ENCODE measurements at places on chromosomes 13 and 19. TPM values are rescaled to one million over a fixed set of nuclear protein-coding genes. Genes with fewer than 3 reads are reported as not detected.

GRCh38 chr13:94880463-94880862, 168.1 kb upstream of the SOX21 start:
- DNase-seq: no peak

DNA sequence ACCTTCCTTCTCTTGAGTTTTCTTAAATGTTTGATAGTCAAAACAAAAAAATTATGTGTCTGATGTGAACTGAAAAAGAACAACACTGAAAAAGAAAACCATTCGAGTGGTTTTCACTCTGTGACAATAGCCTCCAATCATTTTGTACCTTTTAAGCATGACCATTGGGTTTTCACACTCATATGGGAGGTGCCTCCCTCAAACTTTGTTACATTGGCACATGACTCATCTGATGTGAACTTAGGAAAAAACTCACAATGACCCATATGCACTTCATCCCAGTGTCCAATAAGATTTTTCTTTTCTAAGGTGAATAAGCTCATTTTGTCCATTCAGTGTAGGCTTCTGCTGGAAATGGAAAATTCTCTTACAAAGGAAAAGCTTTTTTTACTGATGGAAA, 66.6 kb upstream of the XPO4 start:
- peak; percentile 72 for DNase-seq

GRCh38 chr19:54551293-54551692, 22.3 kb upstream of the LILRA2 start:
- no peak for DNase-seq

DNA sequence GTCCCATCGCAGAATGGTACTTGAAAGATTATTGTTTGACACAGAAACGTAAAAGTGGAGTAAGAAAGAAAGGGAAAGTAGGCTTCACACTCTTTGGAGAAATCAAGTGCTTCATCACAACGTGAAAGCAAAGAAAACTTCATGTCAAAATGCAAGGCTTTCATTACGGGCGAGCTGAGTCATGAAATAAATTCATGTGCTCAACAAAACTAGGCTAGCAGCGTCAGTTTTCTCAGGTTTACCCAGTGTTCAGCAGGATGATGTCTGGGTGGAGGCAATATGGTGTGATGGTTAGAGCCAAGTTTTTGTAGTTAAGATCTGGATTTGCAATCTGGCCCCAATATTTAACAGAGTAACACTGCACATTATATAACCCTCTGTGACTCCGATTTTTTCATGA, 128.0 kb downstream of the TRPC4 start:
- DNase-seq: no peak

GRCh38 chr13:90623318-90624011, 724.0 kb upstream of the MIR17HG start:
- no peak for DNase-seq

GRCh38 chr19:28424077-28424476, 788.9 kb downstream of the UQCRFS1 start:
- no peak for DNase-seq

DNA sequence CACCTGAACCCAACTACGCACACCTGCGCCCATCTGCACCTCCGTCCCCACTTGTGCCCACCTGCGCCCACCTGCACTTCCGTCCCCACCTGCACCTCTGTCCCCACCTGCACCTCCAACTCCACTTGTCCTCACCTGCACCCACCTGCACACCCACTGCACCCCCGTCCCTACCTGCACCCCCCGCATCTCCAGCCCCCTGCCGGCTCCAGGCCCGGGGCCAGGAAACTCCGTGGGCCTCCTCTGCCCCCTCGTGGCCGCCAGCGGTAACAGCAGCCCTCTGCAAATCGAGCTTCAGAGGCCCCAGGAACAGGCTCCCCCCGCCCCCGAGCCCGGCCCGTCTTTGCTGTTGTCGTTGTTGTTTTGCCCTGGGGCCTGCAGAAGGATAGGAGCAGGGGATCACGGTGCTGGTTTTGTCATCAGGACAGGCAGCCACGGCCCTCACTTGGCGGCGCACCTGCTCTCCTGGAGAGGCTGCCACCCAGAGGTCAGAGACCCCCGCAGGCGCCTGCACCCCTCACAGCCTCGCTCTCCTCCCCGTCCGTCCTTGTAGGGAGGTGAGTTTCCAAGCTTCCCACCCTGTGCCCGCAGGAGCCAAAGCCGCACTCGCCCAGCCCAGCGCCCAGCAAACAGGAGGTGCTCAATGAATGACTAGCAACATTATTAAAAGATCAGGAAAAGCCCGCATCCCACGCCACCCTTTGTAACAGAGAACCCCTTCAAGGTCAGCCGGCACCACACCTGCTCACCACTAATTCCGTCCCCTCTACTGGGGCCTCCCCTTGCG, 65.4 kb downstream of the GNG7 start:
- DNase-seq: peak; percentile 34

DNA sequence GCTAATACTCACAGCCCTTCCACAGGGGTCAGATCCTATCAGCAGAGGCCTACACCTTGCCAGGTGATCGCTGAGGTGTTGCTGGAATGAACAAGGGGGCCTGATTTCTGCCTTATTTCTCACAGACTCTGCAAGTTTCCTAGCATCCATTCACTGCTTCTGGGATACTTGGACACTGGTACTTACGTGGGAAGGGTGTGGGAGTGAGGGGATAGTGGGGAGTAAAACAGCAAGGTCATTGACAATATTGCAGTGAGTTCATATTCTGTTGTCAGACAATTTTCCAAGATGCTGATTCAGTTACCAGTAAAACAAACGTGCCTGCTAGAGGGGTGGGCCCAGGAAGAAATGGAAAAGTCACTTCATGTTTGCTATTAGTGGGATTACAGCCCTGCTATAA, 276.5 kb downstream of the SHISA2 start:
- DNase-seq: no peak

DNA sequence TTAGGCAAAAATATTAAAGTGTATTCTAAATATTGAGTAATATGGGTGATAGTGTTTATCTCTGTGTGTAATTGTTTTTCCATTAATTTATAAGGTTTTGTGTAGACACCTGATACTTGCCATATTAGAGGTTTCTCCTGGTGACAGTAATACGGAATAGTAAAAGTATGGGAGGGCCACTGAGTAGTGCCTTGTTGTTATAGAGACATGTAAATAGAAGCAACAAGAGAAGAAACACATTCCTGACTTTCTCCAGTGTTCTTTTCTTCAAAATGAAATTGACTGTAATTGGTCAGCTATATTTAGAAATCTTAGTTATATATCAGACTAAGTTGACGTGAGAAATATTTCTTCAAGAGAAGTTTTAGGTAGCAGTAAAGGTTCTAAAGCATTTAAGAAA, 18.5 kb downstream of the RNASEH2B start:
- no peak for DNase-seq

- no peak for DNase-seq
Observed at GRCh38 chr13:29473166-29473565, 122.3 kb downstream of the SLC7A1 start.

DNA sequence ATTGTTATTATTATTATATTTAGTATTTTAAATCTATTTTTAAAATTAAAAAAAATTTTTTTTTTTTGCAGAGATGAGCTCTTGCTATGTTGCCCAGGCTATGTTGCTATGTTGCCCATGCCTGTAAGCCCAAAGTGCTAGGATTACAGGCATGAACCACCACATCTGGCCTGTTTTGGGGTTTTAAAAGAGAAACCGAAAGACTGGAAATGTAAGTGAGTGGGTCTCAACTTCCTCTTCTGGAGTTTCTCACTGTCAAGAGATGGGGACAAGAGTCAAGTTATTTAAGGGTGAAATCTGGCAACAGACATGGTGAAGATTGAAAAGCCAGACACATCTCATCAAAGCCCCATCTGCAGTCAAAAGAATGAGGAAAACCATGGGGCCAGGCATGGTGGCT, 4.2 kb upstream of the OR7G3 start:
- DNase-seq: no peak

DNA sequence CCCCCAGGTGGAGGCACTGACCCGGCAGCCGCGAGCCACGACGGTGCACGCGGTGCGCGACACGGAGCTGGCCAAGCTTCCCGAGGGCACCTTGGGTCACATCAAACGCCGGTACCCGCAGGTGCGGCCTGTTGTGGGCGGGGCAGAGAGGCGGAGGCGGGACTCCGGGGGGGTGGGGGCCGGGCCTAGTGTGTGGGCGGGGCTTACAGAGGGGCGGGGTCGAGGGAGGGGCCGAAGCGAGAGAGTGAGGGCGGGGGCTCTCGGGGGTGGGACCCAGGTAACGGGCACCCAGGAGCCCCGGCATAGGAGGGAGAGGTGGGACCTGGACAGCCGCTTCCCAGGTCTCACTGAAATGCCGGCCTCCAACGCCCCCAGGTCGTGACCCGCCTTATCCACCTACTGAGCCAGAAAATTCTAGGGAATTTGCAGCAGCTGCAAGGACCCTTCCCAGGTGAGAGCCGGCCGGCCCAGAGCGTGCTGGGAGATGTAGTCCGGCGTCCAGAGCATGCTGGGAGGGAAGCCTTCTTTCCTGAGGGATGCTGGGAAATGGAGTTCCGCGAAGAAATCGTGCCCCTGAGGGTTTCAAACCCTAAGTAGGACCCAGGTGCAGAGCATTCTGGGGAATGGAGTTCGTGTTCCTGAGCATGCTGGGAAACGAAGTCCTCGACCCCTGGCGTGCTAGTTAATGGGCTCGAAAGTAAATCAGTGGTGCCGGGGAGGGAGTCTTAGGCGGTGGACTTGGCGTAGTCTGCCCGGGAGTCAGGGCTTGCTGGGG, 15.7 kb downstream of the PNPLA6 start:
- DNase-seq: peak; percentile 34

- DNase-seq: no peak
Observed at GRCh38 chr13:66837246-66837645, 392.9 kb downstream of the PCDH9 start.

DNA sequence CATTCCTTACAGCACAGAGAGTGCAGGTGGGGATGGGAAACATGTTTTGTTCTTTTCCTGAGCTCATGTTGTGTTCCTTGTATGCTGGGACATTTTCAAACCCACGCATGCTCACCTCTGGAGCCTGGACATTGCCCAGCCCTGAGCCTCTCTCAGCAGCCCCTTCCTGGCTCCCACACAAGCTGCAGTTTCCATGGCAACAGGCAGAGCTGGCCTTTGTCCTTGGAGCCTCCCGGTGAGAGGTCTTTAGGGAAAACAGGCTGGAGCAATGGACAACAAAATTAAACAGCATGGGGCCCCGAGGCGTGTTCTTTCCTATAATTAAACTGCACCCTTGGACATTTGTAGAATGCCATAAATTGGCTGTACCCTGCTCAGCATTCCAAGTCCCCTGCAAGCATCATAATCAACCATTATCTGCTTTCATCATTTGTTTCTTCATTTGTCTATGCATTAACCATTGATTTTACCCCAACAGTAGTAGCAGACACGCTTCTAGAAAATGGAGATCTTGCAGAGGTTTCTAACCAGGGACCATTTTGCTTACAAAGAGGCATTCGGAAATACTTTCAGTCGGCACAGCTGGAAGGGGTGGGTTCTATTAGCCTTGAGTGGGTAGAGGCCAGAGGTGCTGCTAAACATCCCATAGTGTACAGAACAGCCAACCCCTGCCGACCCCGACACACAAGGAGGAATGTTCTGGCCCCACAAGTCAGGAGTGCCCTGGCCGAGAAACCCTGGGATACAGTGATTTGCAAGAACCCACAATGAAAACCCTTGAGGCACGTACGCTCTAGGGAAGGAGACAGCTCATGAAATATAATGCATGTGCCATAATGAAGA, 133.4 kb upstream of the PEG3 start:
- no peak for DNase-seq

DNA sequence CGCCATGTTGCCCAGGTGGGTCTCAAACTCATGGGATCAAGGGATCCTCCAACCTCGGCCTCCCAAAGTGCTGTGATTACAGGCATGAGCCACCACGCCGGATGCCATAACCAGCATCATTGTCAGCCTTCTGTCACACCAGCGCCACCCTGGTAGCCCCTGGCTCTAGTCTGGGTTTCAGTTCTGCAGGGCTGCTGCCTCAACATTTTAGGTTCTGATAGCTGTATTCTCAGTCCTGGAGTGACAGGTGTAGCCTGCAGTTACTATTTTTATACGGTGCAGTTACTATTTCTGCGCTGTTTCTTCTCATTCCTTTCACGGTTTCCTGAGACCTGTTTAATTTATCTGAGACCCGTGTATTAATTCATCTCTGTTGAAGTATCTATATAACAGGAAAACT, 57.1 kb downstream of the TRPM4 start:
- no peak for DNase-seq

DNA sequence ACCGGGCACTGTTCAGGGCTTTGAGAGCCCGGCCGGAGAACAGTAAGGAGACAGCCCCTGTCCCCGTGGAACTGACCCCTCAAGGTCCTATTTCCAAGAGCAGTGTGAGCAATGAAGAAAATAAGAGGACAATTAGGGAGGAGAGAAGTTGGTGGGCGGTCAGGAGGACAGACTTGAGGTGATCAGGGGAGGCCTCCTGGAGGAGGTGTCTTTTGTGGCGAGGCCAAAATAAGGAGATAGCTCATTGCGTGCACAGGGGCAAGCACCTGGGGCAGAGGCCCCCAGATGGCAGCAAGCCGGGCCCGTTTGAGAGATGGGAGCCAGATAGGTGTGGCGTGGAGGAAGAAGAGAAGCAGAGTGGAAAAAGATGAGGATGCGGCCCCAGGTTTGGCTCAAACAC, 2.8 kb upstream of the LRRC4B start:
- no peak for DNase-seq

AKAP11 gene
- 18.2 TPM for total RNA-seq

PPP1R15A gene
- total RNA-seq: 49.4 TPM

SULT2A1 gene
- total RNA-seq: not detected

ZNF260 gene
- 7.0 TPM for total RNA-seq

TSC22D1 gene
- 148 TPM for total RNA-seq

IRGC gene
- total RNA-seq: not detected

CBARP gene
- total RNA-seq: 3.2 TPM

SIGLEC9 gene
- total RNA-seq: 1.4 TPM

STXBP2 gene
- total RNA-seq: not detected

ZNF493 gene
- total RNA-seq: 2.0 TPM

GAPDHS gene
- total RNA-seq: not detected

All from HT1080 (cell line).